ENCODE measurements at places on chromosomes 16 and 17.

DNA sequence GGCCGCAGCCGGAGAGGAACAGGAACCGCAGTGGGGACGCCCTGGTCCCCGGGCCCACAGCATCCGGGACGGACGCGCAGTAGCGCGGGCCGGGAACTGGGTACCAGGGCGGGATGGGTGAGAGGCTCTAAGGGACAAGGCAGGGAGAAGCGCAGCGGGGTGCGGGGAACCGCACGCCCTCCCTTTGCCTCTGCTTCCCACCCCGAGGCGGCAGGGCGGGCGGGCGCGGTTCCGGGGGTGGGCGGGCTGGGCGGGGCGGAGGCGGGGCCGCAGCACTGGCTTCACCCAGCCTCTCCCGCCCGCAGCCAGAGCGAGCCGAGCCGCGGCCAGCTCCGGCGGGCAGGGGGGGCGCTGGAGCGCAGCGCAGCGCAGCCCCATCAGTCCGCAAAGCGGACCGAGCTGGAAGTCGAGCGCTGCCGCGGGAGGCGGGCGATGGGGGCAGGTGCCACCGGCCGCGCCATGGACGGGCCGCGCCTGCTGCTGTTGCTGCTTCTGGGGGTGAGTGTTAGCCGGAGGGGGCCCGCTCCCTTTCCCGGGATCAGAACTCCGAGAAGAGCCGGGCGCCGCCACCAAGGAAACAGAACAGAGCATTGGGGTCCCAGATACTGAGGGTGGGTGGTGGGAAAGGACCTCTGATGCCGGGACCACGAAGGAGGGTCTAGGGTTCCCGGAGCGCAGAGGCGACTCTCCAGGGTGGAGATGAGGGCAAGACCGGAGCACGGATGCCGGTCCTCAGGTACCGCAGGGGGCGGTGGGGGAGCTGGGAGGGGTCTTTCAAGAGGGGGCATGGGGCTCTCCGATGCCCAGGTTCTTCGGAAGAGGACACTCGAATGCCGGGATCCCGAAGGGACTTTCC lies at the start of gene NGFR:
NGFR (plus strand) TSS at position 308 of the 856 bp plus-strand sequence; CDS start at position 433, 125 bp downstream.
- DNase-seq = no peak

GRCh38 chr17:49603720-49604119 lies 28.0 kb downstream of the NXPH3 start:
- no peak for DNase-seq

DNA sequence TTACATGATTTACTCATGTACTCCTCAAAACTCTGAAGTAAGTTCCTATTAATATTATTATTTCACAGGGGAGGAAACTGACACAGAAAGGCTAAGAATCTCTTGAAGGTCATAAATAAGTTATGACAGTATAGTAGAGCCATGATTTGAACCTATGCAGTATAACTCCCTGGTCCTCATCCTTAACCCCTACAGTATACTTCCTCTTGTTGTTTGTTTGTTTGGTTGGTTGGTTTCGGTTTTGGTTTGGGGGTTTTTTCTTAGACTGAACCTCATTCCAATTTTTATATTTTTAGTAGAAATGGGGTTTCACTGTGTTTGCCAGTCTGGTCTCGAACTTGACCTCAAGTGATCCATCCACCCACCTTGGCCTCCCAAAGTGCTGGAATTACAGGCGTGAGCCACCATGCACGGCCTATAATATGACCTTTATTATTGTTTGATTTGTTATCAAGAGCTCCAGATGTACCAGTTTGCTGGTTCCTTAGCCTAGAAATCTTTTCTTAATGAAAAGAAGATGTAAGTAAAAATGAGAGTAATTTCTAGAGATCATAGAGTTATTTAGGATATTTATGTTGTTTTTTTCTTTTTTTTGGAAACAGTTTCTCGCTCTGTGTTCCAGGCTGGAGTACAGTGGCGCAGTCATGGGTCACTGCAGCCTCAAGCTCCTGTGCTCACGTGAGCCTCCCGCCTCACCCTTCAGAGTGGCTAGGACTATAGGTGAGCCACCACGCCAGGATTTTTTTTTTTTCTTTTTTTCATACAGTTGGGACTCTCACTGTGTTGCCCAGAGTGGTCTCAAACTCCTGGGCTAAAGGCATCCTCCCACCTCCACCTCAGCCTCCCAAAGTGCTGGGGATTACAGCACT lies 4.8 kb downstream of the PRR11 start:
- no peak for DNase-seq

- no peak for DNase-seq
Measured at GRCh38 chr17:73514146-73514863, 129.9 kb downstream of the SDK2 start.

DNA sequence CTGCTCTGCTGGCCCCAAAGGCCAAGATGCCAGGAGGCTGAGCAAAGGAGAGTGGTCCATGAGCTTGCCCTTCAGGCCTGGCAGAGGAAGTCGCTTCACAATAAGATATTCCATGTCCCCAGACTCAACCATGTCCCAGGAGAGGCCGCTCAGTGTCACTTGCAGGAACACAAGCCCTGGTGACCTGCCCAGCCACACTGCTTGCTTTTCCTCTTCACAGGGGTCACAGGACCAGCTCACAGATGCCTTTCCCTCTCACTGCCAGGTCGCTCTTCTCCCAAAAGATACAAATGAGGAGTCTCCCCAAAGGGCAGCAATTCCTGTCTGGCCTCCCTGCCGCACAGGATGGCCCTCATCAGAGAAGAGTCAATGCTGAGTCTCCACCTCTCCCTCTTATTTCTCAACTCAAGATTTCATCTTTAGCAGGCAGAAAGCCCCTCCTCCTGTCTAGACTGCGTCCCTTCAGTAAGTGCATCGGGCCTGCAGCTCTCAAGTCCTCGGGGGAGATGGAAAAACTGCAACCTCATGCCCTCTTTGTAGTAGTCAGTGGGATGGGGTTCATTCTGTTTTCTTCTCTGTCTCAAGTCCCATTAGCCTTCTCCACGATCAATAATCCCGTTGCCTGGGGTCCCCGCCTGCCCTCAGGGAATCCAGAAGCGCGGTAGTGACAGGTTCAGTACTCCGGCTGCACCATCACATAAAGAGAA lies 5.0 kb downstream of the JUP start:
- DNase-seq = no peak

GRCh38 chr17:13792314-13792713 lies 190.6 kb upstream of the HS3ST3A1 start:
- DNase-seq = no peak

- no peak for DNase-seq
Measured at GRCh38 chr17:82126556-82127314, 28.7 kb upstream of the FASN start.

DNA sequence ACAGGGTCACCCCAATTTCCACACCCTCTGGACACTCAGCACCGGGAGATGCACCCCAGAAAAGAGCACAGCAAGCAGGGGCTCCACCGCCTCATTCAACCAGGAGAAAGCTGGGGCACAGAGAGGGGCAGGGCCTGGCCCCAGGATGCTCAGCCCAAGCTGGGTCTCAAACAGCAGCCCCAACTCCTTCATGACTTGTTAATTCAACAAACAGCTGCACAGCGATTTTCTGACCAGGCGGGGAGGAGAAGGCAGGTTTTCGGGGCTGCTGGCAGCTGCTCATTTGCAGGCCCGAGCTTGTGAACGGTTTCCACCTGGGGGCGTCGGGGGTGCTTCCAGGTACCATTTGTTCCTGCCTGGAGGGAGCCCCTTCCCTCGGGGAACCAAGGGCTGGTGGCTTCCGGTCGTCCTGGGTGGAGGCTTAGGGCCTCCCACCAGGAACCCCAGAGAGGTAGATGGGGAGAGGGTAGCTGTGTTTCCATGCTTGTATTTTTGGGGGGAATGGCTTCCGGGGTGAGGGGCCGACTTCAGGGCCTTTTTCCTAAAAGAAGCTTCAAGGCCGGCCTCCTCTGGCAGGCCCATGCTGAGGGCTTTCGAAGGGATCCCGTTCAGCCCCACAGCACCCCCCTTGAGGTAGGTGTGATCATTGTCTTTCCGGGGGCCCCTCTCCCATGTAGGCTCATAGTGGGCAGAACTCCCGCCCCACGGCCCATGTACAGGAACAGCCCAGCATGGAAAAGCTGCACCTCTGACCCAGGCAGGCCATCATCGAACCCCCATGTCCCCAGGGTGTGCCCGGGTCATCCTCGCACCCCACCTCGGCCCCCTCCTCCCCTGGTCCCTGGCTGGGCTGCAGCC lies 191.6 kb upstream of the GSE1 start:
- DNase-seq = no peak

- no peak for DNase-seq
Measured at GRCh38 chr16:14172200-14172809, 101.2 kb downstream of the MRTFB start.

GRCh38 chr17:27565874-27566670 lies 64.9 kb upstream of the LGALS9 start:
- no peak for DNase-seq

GRCh38 chr17:20300436-20300934 lies 166.9 kb downstream of the LGALS9B start:
- DNase-seq = no peak

GRCh38 chr17:82114872-82115271 lies 16.8 kb upstream of the FASN start:
- no peak for DNase-seq

- no peak for DNase-seq
Measured at GRCh38 chr17:81398832-81399411, 3.7 kb downstream of the BAHCC1 start.

- no peak for DNase-seq
Measured at GRCh38 chr16:81879625-81880024, 100.5 kb downstream of the PLCG2 start.

GRCh38 chr16:55437625-55438024 lies 41.4 kb upstream of the MMP2 start:
- no peak for DNase-seq

DNA sequence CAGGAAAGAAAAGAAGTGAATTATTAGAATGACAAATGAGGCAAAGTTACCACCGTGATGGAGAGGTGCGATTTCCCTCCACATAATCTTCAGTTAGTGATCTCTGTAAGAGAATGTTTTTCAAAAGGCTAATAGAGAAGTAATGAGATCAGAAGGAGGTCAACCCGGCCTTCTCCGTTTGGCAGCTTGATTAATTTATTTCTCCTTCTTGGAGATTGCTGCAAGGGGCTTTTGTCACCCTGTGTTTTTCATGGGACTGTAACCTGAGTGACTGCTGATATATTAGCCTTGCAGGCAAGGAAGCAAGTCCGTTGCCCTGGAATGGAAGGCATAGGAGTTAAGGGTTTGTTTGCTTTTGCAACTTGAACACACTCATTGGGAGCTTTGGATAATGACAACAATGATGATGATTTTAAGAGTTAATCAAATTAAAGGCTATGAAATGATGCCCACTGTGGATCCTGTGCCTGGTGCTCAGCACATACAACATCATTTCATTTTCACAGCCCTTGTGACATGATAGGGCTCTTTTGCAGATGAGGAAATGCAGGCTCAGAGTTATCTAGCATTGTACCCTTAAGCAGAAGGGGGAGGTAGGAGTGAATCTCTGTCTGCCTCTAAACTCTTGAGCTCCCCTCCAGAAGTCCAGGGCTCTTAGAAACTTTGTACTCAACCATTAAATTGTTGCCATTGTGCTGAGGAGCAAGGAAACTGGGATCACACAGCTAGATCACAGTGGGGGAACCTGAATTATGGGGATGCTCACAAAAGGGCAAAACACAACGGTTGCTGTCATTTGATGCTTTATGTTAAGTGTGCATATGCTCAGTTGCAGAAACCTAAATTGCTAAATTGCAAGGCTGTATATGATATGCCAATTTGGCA lies 226.3 kb downstream of the WWOX start:
- DNase-seq = no peak

DNA sequence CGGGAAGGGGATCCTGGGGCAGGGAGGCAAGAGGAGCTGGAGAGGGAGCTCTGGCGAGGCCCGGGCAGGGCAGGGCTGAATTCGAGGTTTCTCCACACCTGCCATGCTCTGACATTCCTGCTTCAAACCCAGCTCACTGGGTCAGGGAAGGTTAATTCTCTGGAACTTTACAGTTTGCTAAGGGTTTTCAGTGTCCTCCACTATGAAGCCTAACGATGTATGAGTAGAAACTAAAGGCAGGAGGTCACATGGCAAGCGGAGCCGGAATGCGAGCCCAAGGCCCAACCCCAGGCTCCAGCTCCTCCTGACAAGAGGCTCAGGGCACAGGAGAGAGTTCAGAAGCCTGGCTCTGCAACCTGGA lies 29.2 kb downstream of the DCAKD start:
- no peak for DNase-seq

- no peak for DNase-seq
Measured at GRCh38 chr17:62172492-62173291, 107.6 kb upstream of the MED13 start.

GRCh38 chr17:45225964-45226530 lies 4.4 kb downstream of the FMNL1 start:
- no peak for DNase-seq

DNA sequence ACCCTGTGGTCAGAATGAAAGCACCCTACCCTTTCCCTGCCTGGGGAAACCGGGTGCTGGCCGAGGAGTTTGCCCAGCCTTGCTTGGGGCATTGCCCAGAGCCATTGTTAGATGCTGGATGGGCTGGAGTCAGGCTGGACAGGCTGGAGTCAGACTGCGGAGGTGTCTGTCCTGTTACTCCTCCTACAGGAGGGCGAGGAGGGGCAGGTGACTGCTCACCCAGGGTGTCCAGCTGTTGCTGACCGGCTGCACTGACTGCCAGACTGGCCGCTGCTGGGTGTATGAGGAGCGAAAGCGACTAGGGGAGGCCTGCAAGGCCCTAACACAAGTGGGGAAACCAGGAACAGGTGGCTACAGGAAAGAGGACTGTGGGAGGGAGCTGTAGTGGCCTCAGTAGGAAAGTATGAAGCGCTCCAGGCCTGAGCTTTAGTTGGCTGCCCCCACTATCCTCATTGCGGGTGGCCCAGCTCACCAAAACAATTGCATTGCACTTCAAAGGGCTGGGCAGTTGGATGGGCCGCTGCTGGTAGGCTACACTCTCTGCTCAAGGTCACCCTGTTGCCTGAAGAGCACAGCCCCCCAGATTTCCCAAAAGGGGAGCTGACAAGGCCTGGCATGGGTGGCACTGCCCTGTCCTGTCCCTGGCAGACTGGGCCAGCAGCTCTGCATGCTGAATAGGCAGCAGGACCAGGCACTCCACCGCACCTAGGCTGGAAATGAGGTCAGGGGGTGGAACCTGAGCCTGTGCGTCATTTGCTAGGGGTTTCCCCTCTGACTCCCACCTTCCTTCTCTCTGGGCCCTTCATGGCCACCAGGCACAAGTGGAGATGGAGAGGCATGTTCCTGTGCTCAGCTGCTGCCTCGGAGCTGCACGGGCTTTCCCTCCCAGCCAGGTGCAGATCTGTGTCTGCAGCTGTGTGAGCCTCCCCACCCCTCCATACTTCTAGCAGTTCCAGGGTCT lies 18.4 kb downstream of the LDHD start:
- no peak for DNase-seq
